ENCODE measurements at places on chromosomes 16 and 17.

GRCh38 chr16:9957002-9957401, 225.2 kb downstream of the GRIN2A start:
- DNase-seq: no peak

- DNase-seq: peak; percentile 77
These were observed 927 bp upstream of the SULT1A2 start for GRCh38 chr16:28597692-28598261.

DNA sequence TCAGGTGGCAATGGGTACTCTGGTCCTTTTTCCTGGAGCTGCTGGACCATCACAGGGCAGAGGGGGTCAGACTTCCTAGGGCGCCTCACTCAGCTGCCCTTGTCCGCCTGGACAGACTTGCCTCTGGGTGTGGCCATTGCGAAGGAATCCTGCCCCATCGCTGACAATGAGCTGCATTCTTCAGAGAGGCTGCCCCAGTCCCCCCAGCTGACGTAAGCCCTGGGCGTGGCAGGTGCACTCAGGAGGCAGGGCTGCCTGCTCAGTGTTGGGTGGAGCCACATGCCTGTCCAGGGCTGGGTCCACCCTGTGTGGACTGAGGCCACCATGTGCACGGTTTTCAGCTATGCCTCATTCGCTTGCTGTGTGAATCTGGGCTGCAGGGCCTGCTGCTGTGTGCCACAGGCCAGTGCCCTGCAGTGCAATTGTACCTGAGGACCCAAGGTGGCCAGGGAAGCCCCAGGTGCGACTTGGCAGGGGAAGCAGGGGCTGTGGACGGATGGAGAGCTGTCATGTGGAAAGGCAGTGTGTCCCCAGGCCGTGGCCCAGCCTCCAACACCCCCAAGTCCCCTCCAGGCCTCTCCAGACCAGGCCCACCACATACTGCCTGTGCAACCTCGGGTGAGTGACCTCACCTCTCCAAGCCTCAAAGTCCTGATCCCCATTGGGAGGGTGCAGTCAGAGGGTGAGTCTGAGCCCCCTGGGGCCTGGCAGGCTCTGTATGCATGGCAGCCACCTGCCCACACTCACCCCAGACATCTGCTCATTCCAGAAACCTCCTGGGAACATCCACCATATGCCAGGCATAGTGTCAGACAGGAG, 14.0 kb upstream of the MPRIP start:
- no peak for DNase-seq

DNA sequence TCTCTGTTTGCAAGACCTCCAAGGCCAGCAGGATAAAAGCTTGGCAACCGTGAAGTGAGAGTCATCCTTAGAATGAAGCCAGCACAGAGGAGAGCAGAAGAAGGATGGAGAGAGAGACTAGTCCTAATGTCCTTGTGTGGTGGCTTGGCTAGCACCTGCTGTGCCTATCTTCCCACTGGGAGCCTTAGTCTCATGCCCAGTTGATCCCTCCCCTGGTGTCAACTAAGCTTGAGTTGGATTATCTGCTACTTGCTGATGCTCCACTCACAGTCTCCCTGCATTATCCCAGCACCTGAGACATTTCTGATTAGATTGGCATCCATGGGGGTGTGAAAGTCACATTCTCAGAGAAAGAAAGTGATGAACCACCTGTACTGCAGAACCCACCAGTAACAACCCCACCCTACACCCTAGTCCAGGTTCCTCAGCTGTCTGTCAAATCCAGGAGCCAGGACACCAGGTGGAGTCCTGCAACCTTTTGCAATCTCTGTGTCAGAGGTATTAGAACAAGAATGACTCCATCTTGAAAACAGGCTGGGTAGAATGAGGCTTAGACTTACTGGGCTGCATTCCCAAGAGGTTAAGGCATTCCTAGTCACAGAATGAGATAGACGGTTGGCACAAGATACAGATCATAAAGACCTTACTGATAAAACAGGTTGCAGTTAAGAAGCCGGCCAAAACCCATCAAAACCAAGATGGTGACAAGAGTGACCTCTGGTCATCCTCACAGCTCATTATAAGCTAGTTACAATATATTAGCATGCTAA, 460.2 kb upstream of the C16orf82 start:
- DNase-seq: no peak

DNA sequence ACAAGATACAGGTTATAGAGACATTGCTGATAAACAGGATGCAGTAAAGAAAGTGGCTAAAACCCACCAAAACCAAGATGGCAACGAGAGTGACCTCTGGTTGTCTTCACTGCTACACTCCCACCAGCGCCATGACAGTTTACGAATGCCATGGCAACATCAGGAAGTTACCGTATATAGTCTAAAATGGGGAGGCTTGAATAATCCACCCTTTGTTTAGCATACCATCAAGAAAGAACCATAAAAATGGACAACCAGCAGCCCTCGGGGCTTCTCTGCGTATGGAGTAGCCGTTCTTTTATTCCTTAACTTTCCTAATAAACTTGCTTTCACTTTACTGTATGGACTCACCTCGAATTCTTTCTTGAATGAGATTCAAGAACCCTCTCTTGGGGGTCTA, 21.7 kb upstream of the CDH13 start:
- no peak for DNase-seq

GRCh38 chr16:48611329-48612137, 1.6 kb upstream of the N4BP1 start:
- DNase-seq: peak; percentile 70

DNA sequence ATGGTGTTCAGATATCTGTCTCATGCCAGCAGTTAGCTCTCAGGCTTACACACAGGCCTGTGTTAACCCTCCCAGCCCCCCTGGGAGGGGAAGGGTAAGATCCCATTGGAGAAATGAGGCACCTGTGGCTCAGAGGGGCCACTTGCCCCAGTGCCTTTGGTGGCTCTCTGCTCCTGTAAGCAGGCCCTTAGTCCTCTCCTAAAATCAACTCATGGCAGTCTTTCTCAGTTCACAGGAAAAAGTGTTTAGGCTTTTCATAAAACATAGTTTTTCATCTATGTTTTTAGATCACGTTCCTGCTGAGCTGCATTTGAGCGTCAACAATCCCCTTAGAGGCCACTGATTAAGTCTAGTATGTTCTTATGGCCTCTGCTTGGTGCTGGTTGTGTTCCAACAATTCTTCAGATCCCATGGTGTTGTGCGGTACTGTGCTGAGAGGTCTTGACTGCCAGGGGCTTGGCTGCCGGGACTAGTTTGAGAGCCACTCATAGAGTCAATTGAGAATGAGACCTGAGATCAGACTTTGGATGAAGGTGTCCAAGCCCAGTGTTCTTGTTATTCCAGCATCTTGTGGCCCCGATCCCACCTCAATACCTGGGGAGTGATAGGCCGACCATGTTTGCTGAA, 10.6 kb downstream of the TAOK2 start:
- no peak for DNase-seq
